ENCODE measurements at places on chromosomes 11 and 22.

DNA sequence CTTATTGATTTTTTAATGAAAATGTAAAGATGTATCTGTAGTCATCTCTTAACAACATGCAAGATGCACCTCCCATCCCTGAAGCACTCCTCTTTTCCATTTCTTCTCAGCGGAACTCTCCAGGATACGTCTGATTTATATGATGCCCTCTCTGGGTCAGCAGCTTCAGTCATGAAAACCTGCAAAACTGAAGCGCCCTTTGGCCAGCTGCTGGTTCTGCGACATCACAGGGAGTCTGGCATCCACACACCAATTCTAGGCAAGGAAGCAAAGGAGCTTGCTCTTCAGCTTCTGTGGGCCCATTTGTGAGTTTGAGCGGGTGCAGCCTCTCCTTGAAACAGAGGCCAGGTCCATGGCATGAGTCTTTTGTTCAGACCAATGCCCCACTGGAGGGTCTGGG, 1253.3 kb downstream of the TBC1D22A start:
- no peak for DNase-seq

- no peak for DNase-seq
Observed at GRCh38 chr11:124837491-124837856, 27.8 kb upstream of the ROBO3 start.

DNA sequence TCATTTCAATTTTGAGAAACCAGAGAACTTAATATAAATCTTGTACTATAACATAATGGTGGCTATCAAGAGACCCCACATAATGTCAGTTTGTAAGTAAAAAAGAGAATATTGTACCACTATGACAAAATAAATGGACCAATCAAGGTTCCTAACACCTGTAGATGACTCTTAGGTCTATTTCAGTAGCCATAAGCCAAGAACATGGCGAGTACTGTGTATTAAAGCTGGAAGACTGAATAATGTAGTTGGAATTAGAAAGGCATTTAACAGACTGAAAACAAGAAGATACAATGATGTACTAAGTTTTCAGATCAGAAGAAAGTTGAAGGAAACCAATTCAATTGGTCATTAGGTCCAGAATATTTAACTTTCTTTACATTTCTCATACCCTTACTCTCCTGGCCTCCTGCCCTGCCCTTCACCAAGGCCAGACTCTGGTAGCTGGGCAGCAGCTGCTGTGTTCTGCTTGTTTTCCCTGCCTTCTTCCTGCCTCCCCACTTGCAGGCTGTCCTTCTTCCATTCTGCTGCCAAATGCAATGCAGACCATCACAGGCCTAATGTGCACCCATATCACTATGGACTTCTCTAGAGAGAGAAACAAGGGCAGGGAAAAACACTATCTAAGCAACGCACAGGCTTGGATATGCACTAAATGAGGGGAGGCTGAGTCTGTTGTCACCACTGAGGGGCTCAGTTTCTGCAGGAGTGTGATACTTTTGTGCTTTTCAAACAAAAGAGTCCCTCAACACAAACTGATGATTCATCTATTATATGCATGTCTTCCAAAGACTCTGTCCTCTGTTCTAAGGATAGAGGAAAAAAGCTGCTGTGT, 60.1 kb downstream of the RAB30 start:
- DNase-seq, result no peak

- DNase-seq, result no peak
Observed at GRCh38 chr11:3147257-3147619, 17.9 kb downstream of the OSBPL5 start.

GRCh38 chr11:95674657-95675358, 114.8 kb downstream of the FAM76B start:
- no peak for DNase-seq

- no peak for DNase-seq
Observed at GRCh38 chr22:41862160-41862529, 29.2 kb downstream of the SREBF2 start.

DNA sequence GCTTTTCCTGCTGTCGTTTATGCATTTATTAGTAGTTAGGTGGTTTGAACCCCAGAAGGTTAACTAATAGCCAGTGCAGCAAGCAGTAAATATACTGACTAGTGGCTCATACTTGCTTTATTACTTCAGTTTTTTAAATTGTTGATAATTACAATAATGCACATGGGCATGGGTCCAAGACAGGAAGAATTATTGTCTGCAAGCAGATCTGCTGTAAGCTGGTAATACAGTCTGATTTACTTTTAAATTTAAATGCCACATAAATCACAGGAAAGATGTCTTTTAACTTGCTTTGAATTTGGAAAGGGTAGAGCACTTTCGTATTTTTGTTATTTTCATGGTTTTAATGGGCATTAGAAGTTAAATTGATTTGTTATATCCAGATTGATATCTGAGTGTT, 27.1 kb downstream of the APLP2 start:
- no peak for DNase-seq

- no peak for DNase-seq
Observed at GRCh38 chr22:19943082-19944026, 1.7 kb upstream of the TXNRD2 start.

DNA sequence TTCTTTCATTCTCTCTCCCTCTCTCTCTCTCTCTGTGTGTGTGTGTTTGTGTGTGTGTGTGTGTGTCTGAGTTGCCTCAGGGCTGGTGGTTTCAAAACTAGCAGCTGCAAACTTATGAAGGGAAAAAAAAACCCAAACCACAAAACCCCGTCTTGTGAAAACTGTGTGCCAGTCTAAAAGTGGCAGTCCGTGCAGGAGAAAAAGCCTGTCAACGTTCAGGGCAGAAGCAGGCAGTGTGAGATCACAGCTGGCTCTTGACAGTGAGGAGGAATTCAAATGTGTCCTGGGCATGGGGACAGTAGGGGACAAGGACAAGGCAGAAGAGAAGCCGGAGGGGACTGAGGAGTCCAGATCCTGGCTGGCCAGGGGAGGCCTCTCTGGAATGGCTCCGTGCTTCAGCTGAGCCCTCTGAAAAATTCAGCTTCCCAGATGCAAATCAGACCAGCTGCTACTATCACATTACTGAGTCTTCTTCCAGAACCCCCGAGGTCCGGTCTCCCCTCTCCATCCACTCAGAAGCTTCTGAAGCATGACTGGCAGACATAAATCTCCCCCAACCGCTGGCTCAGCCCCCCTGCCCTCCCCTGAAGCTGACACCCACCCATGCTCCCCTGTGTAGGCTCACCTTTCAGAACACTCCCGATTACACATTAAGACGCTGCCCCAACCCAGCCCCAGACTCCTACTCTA, 31.9 kb downstream of the FLI1 start:
- DNase-seq, result no peak

DNA sequence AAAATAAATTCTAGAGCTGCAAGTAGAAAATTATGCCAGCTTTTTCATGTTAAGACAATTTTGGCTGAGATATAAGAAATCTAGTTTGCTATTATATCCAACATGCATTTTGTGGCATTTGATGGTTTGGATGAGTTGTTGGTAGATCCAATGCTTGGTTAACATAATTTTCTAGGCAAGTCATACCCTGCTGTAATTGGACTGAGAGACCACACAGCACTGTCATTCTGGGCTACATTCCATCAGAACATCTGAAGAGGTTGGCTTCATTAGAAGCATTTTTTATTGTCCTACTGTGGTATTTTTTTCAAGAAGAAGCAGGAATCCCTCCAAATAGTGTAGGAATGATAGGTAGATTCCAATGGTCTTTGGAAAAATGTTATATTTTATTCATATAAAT, 561.0 kb downstream of the LUZP2 start:
- no peak for DNase-seq

DNA sequence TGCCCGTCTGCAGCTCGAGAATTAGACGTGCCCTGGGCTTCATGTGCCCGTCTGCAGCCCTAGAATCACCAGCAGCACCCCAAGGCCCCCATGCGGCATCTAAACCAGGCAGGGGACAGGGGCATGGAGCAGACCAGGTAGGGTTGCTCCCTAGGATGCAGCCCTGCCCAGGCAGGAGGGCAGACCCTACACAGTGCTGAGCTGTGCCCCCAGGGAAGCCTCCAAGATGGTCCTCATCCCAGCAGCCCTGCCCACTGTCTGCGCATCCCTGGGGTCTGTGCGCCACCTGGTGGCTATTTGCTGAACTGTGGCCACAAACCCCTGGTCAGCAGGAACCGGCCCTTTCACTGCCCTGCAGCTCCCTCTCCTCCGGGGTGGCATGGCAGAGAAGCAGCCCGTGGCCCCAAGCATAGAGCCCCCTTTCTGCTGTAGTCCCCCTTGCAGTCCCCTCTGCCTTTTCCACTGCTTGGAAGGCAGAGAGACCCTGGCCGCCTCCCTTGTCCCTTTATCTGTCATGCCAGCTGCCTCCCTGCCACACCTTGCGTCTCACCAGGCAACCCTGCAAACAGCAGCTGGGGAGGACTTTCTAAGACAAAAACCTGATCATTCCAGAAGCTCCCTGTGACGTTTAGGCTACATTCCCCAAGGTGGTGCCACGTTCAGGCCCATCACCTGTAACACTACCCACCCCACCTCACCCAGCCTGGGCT, 86.6 kb downstream of the KCNQ1 start:
- DNase-seq, result peak; percentile 97

GRCh38 chr11:2558397-2558796, 113.6 kb downstream of the KCNQ1 start:
- DNase-seq, result no peak

DNA sequence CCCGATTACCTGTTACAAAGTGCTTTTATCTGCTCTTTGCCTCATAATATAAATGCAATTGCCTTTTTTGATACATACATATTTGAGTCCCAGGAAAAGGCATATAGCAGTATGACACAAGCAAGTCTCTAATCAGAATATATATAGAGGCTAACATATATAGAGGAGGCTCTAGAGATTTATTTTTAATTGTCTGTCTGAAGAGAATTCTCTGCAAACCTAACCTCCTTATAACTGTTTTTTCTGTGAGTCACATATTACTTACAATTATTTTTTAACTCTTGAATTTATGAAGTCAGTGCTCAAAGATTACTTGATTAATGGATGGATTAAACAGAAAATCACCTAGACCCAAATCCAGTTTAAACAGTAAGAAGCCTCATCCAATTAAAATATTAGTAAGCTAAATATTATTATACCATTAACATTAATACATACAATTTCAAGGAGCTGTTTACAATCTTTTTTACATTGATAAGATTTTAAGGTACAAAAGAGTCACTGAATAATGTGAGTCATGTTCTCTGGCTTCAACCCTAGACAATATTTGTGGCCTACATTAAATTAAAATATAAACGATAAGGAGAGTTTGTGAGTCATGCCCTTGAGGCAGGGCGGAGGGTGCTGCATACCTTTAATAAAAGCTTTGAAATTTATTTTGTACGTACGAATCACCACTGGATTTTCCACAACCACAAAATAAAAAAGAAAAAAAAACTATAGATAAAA, 19.2 kb upstream of the MMP13 start:
- no peak for DNase-seq

DNA sequence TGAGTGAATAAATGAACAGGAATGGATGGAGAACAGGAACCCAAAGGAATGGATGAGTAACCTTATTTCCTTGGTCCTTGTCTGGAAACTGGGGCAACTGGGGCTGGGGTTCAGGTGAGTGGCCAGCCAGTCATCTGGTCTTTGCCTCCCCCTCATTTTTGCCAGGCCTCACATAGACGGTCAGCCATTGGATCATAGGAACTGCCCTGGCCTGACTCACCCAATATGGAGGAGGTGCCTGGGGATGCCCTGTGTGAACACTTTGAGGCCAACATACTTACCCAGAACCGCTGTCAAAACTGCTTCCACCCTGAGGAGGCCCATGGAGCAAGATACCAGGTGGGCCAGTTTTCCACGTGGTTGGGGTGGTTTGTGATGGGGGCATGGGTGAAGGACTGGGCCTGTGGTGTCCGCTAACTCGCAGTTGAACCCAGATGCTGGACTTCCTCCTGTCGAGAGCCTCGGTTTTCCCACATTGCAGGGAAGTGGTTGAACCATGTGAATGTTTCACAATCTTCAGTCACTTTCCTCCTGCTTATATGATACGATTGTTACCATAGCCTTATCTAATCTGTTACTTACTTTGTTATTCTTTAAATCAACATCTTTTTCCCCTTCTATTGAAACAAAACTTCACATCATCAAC, 4.4 kb downstream of the TRIOBP start:
- no peak for DNase-seq

- no peak for DNase-seq
Observed at GRCh38 chr11:92083123-92083522, 141.5 kb upstream of the FAT3 start.

GRCh38 chr11:131790586-131790985, 420.2 kb downstream of the NTM start:
- no peak for DNase-seq

DNA sequence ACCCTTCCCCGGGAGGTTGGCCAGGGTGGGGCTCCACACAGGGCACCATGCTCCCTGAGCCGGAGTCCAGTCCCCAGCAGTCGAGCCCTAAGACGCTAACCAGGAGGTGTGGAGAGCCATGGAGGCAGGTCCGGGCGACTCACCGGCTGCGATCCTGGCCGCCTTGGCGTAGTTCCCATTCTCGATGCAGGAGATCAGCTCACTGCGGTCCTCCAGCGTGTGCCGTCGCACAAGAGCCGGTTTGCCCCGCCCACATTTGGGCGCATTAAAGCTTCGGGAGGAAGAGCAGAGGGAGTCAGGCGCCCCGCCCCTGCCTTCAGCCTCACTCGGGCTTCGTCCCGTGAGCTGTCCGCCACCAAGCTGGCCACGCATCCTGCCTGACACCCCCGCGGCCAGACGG, 50.8 kb downstream of the BRD1 start:
- DNase-seq, result no peak

- DNase-seq, result no peak
Observed at GRCh38 chr11:94049351-94049750, 28.2 kb downstream of the HEPHL1 start.

DNA sequence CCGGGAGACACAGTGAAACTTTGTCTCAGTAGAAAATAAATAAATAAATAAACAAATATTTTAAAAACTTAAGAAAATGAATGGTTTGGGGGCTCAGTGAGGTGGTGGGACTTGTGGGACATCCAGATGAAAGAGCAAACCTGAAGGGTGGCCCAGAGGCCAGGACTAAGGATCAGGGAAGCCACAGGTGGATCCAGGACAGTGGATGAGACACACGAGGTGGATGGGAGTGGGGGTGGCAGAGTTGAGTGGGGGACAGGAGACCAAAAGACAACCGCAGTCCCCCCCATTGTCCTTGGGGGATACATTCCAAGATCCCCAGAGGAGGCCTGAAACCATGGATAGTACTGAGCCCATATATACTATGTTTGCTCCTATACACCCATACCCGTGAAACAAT, 7.1 kb downstream of the RFPL1 start:
- no peak for DNase-seq

GRCh38 chr11:117443266-117444186, 115.9 kb downstream of the CEP164 start:
- peak; percentile 77 for DNase-seq
